Fibroblast of skin of left quadriceps (primary cell): ENCODE measurements at places on chromosomes 6 and 20.
A peak's percentile ranks its signal among the peaks of the same experiment; 100 is the strongest.

DNA sequence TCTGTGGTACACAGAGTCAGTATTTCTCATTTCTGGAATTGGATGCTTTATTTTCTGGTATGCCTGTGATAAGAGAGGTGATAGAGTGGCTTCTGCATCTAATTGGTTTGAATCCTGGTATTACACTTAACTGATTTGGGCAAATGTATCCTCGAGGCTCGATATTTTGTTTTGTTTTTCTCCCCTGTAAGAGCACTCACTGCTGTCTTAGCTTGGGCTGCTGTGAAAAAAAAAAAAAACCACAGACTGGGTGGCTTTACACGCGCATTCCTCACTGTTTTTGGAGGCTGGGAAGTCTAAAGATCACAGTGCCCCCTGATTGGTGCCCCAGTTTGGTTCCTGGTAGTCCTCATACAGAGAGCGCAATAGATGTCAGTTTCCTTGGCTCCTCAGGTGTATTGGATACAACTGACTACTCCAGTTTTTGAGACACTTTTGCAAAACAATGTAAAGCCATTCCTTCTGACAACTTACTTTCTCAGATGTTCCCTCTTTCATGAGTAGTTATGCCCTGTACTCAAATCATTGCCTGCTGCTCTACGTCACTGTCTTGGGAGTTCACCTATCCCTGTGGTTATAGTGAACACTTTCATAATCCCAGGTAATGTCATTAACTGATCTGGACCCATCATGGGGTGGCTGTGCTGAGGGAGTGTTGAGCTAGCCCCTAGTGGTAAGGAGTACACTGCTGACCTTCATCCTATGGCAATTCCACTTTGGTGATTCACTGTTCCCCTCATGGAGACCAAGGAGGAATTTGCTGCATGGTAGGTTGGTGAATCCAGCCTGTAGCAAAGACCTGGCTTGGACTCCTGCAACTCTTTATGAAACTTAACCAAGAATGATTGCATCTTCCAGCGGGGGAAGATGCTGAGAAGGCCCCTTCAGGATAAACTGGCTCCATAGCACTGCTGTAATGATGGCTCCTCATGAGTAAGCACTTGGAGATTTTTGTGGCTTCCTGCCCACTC is 3.5 kb upstream of the ACAT2 start:
- peak; percentile 48 for DNase-seq

DNA sequence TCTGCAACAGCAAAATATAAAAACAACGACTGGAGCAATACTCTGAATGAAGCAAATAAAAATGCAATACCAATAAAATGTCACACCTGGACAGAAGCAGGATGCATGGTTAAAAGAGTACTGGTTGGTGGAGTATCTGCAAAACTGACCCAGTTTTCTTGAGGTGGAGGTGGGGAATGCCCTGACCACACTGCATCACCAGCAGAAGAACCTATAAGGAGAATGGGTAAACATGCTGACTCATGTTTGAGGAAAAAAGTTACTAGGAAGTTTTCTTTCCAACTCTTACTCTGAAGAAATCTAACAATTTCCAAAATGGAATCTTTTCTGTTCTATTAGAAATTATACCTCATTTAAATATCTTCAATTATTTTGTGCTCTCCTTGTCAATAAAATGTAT is 43.6 kb downstream of the REPS1 start:
- DNase-seq, result no peak

DNA sequence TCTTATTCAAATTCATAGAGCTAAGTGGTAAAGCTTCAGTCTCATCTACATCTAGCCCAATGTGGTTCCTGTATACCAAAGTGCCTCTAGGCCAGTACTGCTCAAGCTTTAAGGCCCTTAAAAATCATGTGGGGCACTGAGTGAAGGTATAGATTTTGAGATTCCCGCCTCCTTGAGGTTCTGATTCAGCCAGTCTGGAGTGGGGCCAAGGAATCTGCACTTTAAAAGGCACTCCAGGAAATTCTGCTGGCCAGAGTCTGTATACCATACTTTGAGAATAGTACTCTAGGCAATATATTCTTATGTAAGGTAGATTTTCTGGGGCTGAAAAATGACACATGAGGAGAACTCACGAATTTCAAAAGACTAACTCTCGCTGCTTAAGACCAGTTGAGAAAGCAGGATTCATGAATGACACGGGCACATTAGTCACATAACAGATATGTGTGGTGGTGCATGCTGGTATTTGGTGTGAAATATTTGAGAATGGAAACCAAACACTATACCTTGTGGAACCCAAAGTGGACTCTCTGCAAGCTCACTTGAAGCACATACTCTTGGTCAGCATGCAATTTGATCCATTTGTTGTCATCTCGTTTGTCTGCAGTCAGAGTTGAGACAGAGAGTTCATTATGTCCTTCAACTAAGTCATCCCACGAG is 47.6 kb upstream of the SIM1 start:
- peak; percentile 21 for DNase-seq

GRCh38 chr6:168097221-168097620 is 18.2 kb upstream of the FRMD1 start:
- no peak for DNase-seq

DNA sequence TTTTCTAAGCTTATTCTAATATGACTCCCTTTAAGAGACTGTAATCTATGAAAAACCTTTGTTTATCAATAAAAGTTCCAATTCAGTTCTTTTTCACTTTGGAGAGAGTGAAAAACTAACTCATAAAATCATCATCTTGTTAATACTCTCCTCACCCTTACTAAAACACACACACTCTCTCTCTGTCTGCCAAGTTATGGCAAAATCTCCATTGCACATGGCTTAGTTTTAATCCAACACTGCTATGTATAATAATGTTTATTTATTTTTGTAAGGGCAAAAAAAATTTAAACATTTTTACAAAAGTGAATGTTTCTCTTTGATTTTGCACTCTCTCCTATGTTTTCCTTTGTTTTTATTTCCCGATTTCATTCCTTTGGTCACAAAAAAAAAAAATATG is 253.2 kb downstream of the BMP7 start:
- DNase-seq, result no peak

- DNase-seq, result no peak
Observed at GRCh38 chr6:140540743-140541142, 1166.3 kb upstream of the CITED2 start.

GRCh38 chr6:2783188-2783963 is 18.2 kb downstream of the WRNIP1 start:
- no peak for DNase-seq

DNA sequence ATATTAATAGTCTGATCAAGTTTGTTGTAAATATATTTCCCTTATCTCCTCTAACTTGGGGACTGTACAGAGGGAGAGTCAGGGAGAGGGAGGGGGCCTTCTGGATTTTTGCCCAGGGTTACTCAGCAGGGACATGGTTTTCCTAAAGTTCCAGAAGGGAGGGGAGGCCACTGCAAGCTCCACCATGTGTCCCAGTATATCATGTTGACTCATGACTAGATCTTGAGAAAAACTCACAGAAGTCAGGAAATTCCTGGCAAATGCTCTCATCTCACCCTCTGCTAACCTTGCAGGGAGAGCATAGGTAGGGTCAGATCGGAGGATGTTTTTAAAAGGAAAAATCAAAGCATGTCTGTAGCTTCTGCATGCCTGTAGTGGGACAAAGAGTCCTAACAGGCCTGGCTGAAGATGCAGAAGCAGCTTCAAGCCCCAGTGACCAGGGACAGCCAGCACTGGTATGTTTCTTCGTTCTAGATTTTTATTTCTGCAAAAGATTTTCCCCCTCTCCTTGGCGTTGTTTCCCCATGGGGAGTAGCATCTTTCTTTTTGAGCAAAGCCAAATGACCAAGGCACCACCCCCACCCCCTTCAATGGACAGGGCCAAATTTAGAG is 272.9 kb upstream of the SUPT3H start:
- DNase-seq, result peak; percentile 88

- no peak for DNase-seq
Observed at GRCh38 chr6:14656649-14657048, 539.1 kb downstream of the CD83 start.

DNA sequence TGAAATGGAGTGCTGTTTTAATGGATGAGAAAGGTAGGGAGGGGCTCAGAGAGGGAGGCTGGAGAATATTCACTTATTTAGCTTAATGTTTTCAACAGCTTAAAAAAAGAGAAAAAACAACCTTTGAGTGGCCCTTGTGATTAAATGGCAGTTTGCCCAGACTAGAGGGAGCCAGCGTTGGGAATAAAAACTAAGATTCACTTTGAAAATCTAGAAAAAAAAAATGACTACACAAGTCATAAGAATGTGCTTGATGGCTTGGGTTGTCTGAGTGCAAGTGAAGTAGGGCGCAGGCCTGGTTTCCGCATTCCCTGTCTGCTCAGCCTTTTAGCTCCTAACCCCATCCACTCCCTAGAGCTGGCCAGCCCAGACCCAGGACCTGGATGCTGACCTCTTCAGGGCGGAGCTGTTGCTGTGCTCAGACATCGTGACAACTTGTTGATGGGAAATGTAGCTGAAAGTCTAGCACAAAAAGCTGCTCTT is 28.9 kb downstream of the UTRN start:
- DNase-seq, result no peak

DNA sequence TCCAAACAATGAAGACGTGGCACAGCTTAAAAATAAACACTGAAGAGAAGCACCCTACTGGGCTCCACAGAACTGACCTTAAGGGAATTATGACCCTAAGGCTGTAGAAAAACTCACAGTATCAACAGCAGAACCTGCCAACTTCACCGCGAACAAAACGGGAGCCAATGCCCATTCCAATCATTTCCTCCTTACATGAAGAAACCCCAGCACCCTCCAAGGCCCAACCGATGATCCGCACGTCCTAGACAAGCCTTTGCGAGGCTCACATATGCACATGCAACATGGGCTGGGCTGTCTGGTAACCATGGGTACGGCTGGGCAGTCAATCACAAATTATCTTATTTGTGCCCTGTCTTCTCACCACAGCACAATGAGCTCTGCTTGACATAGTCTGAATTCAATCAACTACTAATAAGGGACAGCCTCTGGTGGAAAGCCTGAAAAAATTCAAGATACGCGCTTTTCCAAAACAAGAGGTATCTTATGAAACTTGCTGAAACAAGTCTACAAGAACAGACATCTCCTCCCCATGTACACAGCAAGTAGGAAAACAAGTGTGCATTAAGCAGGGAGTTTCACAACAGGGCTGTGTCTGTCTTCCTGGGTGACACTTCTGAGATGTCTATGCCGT is 1.7 kb downstream of the DIDO1 start:
- no peak for DNase-seq

GRCh38 chr6:87663434-87663833 is 38.6 kb downstream of the AKIRIN2 start:
- DNase-seq, result no peak

- DNase-seq, result no peak
Observed at GRCh38 chr6:135555550-135555949, 58.0 kb upstream of the AHI1 start.

GRCh38 chr6:34692280-34692679 is 4.3 kb downstream of the ILRUN start:
- DNase-seq, result no peak

DNA sequence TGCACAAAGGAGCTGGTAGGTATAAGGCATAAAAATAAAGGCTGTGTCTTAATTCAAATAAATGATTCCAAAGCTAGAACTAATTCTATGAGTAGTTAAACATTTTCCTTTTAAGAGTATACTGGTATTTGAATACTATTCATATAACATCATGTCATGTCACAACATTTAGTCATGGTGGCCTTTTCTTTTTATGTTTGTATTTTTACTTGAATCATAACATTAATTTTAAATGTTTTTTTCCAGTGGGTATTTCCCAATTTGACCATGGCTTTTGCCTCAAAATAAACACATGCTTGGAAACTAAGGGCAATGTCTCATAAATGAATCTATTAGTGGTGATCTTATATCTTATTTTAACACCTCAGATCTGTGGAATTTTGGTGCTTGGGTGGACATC is 177.1 kb downstream of the CD109 start:
- no peak for DNase-seq
